ENCODE measurements at places on chromosomes 2 and 18.

DNA sequence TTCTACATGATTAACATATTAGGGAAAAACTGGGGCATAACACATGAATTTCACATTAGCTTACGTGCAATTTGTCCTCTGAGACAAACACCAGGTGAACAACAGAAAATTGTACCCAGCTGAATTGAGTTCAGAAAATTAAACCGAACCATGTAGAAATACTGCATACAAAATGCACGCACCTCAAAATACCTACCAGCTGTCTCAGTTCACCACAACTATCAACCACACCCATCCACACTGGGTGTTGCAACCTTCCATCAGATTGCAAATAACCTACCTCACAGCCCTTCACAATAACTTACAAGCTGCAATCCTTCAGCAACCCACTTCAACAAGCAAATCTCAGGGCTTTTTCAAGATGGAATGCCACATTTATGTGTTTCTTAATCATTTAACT, 55.9 kb downstream of the UNC50 start:
- DNase-seq, result no peak

GRCh38 chr2:62443471-62443870, 62.5 kb downstream of the TMEM17 start:
- DNase-seq, result no peak

GRCh38 chr2:96864343-96865091, 5.4 kb downstream of the SEMA4C start:
- no peak for DNase-seq

DNA sequence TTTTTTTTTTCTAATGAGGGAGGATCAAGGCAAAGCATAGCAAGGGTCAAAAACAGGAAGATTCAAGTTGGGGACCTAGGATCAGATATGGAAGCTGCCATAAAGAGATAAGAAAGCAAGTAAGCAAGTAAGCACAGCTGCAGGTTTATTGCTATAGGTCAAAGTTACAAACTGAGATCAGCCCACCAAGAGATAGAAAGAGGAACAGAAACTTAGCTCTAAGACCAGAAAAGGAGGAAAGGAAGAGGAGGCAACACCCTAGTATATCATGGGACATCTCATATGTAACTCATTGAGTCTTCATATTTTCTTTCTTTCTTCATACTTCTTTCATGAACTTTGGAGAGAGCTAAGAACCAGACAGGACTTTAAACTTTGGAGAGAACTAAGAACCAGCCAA, 295.9 kb upstream of the CRIM1 start:
- DNase-seq, result no peak

DNA sequence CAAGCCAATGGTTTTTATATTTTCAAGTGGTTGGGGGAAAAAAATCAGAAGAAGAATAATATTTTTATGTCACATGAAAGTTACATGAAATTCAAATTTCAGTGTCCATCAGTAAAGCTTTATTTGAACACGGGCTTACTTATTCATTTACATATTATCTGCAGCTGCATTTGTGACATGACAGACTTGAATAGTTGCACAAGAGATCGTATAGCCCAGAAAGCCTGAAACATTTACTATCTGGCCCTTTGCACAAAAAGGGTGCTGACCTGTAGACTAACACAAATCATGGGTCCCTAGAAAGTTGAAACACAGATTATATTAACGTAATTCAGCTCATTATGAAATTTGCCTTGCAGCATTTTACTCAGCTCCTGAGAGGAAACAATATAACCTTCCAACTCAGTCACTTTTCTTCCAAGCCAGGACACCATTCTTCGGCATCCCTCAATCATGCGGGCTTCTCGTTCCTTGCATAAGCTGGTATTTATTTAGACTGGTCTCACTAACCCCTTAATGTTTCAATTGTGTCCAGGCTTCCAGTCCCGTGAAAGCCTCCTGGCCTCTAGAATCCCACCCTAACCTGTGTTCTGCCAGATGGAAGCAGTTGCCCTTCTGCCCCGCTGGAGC, 402.7 kb downstream of the SETBP1 start:
- DNase-seq, result no peak

DNA sequence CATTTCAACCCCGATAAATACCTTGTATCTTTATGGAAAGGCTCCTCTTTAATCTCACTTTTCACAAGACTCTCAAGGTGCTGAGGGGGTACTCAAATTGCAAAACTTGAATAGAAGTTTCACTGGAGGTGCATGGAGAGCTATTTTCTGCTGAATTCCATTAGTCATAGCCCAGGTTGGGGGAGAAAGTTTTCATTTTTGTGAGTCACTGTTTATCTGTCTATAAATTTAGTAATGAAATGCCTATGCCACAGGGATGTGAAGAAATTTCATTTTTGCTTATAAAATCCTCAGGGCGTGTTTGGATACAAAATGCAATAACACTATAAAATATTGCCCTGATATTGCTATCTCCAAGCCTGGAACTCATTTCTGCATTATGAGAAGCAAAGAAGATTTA, 346.3 kb downstream of the LRATD1 start:
- DNase-seq, result no peak

DNA sequence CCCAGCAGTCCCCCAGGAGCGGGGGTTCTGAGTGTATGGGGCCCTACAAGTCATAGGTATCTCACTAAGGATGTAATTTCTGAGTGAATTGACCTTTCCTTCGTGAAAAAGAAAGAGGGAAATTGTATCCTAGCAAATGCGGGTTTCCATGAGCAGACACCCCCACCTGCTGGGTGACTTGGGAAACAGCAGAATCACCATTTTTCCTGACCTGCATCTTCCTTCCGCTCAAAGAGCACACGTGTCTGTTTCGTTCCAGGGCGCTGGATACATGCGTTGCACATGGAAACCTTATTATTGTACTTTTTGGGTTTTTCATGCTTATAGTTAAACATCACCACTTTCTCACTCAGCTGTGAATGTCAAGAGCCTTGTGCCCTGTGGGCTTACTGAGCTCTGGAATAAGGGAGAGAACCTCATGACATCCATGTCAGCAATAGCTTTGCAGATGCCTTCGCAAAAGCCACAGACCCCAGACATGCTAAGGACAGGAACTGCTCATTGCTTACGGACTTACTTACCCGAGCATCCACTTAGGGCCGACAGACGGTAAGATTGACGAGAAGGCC, 132.8 kb downstream of the TPO start:
- DNase-seq, result peak; percentile 56

GRCh38 chr2:199684832-199685231, 166.2 kb downstream of the FTCDNL1 start:
- no peak for DNase-seq
